ENCODE measurements at places on chromosomes 5 and 9.

GRCh38 chr5:71705421-71705820 is 13.7 kb upstream of the CARTPT start:
- no peak for DNase-seq

DNA sequence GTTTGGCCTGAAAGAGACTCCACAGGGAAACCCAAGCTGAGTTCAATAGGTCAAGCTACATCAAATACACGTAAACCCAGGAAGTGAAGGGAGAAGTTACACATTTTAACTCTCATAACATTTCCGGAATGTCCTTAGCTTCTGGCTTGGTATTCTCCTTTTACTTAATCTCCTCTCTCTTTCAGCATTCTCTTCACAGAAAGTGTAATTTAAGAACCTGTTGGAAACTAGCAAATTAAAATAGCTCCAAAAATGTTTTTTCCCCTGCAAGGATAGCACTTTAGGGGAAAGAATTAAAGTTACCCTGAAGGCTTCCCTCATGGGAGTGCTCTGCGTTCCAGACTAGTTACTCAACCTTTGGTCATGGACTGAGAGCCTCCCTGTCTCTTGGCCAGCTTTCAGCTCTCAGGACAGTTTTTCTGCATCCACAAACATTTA is 292.7 kb upstream of the TARS1 start:
- DNase-seq, result no peak

- no peak for DNase-seq
Observed at GRCh38 chr9:13035822-13036221, 243.7 kb downstream of the MPDZ start.

- no peak for DNase-seq
Observed at GRCh38 chr9:82677086-82677485, 385.9 kb downstream of the RASEF start.

- DNase-seq, result no peak
Observed at GRCh38 chr5:106258591-106259125, 1412.1 kb downstream of the EFNA5 start.

- no peak for DNase-seq
Observed at GRCh38 chr5:34667705-34668104, 11.6 kb downstream of the RAI14 start.

Measured in left forelimb (tissue), 1 donor.